ENCODE measurements at places on chromosomes 11 and 22.

DNA sequence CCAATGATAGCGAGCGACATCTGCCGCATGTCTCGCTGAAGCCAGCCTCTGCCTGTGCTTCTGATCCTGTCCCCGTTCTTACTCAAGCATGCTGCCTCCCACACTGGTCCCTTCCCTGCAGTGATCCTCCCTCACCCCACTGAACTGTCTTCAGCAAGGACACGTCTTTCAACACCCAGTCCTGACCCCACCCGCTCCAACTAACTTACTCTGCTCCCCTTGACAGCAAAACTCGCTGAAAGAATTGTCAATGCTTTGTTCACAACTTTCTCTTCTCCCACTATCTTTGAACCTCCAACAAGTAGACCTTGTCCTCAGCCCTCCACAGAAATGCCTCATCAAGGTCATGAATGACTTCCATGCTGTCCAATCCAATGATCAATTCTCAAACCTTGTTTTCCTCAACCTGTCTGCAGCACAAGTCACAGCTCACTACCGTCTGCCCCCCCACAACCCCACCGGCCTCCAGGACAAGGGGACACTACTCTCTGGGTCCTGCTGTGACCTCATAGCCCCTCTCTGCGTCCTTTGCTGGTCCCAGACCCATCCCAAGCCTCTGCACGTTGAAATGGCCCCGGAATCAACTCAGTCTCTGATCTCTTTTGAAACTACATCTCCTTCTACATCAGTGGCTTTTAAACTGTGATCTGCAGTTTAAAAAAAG lies 108.0 kb downstream of the MICAL3 start:
- no peak for DNase-seq

- DNase-seq, result no peak
Measured at GRCh38 chr11:92628401-92629292, 340.8 kb upstream of the MTNR1B start.

- no peak for DNase-seq
Measured at GRCh38 chr11:5227681-5228080, 810 bp upstream of the HBB start.

GRCh38 chr11:72972496-72973128 lies 158.4 kb downstream of the ATG16L2 start:
- DNase-seq, result no peak

GRCh38 chr11:72700146-72700545 lies 25.9 kb upstream of the PDE2A start:
- DNase-seq, result no peak

DNA sequence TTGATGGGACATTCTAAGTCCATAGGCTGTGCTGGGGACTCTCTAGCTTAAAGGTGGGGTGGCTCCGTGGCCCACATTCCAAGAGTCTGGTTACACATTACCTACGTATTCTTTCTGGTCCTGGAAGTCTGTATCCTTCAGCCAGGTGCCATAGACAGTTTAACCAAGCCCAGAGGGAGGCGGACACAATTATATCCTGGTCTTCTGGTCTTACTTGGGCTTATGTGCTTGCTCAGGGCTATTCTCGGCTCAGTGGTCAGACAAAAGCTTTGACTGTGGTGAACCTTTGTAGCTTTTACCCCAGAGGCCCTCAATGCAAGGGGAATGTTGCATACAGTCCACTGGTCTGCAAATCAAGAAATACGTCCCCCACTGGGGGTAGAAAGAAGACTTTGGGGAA lies 3.4 kb upstream of the INCENP start:
- no peak for DNase-seq

- DNase-seq, result no peak
Measured at GRCh38 chr11:92662601-92663360, 306.7 kb upstream of the MTNR1B start.

GRCh38 chr11:102458548-102458947 lies 6.0 kb upstream of the TMEM123 start:
- DNase-seq, result no peak

- DNase-seq, result no peak
Measured at GRCh38 chr11:72321381-72321996, 77.5 kb upstream of the PHOX2A start.

Measured in CD4-positive, alpha-beta T cell treated with Interleukin-15 for 1 hour (primary cell).